ENCODE measurements at places on chromosomes 1 and 21.

- peak; percentile 63 for DNase-seq
Measured at GRCh38 chr1:207495801-207496792, at the start of gene CR1. Gene CR1 (plus strand): TSS chr1:207496157. CDS start chr1:207496268, 111 bp downstream.

DNA sequence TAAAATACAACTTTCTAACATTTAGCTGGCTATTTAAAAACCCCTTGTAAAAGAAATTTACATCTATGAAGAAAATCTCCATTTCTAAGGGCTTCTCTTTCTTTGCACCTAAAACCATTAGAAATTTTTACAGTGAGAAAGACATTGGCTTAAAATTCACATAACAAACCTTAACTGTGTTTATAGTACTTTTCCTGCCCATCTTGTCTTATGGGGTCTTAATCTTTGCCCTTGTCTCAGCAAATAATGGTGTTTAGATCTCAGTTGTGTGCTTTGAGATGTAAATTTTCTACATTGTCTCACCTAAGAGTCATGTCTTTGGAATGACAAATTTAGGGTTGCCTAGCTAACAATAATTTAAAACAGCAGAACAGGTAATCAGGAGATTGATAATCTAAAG, 71.5 kb downstream of the DDAH1 start:
- DNase-seq: no peak

GRCh38 chr1:233238884-233239431, 56.6 kb downstream of the PCNX2 start:
- no peak for DNase-seq

DNA sequence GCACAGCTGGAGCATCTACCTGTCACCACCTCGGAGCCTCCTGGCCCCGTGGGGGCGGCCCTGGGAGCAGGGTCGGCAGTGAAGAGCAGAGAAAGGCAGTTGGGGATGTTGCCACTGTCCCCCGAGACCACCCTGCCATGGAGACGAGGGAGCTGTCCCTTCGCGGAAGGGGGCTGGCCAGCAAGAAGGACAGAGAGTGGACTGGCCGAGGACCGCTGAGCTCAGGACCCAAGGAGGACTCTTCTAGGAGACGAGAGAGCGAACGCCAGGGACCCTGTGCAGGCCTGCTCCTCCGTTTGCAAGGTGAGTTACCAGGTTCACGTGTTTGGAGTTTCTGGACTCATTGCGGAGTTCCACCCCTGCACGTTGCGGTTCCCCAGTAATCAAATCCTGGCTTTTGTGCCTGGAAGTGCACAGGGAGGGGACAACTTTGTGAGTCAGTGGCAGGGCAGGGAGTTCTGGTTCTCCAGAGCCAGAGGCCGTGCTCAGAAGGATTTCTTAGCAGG, 5.6 kb upstream of the POFUT2 start:
- peak; percentile 74 for DNase-seq

- no peak for DNase-seq
Measured at GRCh38 chr1:240107058-240107684, 15.5 kb downstream of the FMN2 start.

- no peak for DNase-seq
Measured at GRCh38 chr1:151549199-151549598, 9.1 kb downstream of the TUFT1 start.

DNA sequence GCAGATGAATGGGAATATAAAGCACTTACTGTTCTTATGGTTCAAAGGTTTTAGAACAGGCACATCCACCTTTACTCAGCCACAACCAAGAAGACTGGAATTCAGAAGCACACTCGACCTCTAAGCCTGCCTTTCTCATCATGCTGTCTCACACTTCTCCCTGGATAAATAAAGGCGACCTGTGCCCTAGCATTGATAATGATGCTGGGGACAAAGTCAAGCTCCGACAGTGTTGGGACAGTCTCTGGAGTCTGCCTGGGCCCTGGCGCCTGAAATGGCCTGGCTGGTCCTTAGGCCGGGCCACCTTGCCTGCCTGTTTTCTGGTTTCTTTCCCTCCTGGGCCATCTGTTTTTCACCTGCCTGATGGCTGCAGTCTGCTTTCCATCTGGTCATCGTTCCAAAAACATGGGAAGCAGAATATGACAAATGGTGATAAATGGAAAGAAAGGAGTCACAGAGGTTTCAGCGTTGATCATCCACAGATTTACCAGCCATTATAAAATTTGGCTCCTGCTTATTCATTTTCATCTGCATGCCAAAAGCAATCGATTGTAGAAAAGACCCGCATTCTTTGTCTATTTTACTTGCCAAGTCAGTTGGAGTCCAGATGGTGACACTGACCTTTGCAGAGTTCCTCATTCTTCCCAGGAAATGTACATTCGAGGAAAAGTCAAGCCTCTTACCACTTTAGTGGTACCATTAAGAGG, 91.2 kb upstream of the KCNJ15 start:
- no peak for DNase-seq

- no peak for DNase-seq
Measured at GRCh38 chr1:52225174-52225573, 83.3 kb downstream of the ZFYVE9 start.

GRCh38 chr1:68506386-68506785, 9.5 kb upstream of the DEPDC1 start:
- no peak for DNase-seq

DNA sequence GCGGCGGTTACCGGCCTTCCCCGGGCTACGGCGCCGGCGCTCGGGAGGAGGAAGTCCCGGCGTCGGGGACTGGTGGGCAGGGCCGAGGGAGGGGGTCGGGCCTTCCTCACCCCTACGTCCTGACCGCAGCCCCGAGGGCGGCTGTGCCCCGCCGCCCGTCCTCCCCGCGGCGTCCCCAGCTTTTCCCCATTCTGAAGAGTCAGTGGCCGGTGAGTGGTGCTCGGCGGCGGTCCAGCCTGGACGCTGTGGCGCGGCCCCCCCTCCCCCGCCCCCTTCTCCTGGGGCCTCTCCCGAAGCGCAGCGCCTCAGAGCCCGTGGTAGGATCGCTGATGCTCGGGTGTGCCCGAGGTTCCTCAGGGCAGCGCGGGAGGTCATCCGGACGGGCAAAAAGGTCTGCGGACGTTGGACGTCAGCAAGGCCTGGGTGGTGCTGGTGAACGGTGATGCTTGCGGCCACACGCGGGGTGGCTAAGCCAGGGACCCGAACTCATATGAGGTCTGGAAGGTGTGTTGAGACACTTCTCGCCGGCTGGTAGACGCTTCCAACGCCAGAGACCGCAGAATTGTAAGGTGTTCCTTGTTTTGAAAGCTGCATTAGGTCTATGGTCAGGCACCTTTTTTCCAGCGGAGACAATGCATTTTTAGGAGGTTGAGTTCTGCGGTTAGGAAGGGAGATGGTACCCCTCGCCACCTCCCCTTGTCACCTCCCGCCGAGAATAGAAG, 725 bp downstream of the SLC25A33 start:
- peak; percentile 81 for DNase-seq

DNA sequence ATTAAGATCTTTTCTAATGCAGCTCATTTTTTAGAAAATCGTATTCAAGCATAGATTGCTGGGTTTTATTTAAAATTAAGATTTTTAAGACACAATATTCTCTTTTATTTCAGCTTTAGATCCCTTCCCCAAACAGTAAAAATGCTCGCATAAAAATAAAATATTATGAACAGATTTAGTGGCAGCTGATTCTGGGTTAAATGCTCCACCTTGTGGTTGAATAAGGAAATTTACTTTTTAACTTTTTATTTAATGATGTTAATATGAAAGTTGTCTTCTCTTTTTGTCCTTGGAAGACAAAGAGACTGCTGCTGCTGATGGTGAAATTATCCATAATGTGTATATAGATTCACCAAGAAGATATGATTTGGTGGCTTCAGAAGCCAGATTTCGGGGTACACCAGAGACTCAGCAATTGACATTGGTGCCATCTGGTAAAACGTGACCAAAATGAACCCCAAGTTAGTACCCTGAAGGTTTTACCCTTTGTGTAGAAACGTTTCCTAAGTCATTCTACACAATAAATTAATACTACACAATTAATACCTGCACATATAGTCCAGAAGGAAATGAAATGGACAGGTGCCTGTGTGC, 128.0 kb downstream of the ADAMTS1 start:
- no peak for DNase-seq

DNA sequence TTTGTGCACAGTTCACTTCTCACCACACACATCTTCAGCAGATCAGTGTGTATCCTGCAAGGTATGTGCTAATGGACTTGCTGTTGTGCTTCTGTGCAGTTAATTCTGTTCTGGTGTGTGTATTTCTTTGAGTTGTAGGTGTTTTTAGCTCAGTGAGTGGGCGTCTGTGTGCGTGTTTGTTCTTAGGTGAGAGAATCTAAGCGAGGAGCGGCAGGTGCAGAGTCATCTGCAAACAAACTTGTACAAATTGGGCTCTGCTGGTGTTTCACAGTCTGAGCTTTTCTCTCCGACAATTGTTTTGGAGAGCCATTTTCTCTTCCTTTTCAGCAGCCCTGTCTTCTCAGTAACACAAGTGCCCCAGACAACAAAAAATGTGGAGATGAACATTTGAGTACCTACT, 43.6 kb downstream of the ACP6 start:
- DNase-seq: no peak

DNA sequence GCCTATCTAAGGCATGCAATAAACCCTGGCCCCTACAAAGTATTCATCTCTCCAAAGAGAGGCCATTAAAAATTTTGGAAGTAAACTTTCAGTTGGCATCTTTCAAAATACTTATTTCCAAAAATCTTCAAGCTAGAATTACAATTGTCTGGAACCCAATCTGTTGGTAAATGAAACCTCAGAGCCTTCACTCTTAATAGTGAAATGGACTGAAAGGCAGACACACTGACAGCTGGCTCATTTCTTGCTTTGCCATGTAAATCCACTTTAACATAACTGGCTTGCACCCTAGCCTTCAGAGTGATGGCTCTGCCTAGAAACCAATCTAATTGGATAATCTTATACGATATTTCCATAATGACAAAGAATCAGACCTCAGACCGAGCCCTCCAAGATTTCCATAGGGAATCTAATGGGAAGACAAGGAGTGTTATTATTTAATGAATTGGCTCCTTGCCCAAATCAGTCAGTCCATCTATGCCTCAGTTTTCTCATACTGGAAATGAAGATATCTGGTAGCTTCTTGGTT, 9.2 kb upstream of the PALMD start:
- no peak for DNase-seq

- DNase-seq: no peak
Measured at GRCh38 chr1:933603-933940, 9.8 kb downstream of the SAMD11 start.

DNA sequence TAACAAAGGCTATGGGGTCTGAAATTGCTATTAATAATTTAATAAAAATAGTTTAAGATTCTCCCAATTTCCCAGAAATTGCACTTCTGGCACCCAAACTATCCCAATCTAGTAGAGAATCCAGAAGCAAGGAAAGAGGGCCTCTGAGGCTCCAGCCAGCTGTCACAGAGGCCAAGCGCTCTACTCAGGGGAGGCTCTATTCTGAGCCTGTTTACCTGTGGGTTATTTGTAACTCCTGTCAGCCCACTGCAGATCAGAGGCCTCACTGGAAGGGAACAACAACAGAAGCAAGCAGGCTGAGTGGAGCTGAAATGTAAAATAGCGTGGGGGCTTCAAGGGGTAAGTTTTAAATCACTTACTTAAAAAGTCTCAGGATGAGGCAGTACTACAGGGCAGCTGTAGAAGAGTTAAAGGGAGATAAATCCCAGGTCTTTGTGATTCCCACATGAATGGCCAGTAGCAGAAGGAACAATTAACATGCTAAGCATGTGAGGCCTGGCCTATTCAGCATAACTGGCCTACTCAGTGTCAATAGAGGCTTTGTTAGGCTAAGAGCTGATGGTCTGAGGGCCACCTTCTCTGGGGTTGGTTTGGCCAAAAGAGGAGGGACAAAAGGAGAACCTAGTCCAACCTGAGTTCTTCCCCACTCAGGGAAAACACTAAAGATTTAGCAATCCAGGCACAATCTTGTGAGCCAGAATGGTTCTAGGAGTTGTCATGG, 12.8 kb downstream of the ZNF687 start:
- no peak for DNase-seq

- DNase-seq: no peak
Measured at GRCh38 chr1:68188644-68189340, 43.5 kb downstream of the WLS start.

DNA sequence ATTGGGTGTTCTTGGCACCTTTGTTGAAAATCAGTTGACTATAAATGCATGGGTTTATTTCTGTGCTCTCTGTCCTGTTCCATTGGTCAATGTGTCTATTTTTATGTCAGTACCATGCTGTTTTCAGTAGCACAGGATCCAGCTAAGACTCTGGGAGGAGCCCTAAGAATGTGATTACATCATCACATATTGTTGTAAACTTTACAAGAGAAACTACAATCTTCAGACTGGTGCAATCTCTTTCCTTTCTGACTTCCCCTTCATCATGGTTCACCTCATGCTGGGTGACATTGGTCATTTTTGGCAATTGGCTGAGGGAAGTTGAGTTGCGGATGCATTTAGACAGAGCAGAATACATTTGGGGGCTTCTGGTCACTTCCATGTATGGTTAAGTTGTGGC, 88.4 kb downstream of the C21orf91 start:
- DNase-seq: no peak

DNA sequence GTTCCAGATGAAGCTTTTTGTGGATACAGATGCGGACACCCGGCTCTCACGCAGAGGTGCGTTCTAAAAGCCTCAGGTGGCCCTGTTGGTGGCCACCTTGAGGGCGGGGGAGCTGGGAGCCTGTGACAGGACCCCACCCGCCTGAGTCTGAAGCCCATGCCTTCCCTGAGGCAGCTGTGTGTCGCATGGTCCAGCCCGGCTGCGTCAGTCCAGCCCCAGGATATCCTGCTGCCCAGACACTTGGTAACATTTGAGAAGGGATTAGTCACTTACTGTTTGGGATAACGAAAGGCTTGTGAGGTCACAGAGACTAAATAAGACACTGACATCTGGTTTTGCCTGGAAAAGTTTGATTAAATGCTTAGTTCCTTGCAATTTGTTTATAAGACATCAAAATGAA, 68.9 kb downstream of the UCK2 start:
- no peak for DNase-seq

DNA sequence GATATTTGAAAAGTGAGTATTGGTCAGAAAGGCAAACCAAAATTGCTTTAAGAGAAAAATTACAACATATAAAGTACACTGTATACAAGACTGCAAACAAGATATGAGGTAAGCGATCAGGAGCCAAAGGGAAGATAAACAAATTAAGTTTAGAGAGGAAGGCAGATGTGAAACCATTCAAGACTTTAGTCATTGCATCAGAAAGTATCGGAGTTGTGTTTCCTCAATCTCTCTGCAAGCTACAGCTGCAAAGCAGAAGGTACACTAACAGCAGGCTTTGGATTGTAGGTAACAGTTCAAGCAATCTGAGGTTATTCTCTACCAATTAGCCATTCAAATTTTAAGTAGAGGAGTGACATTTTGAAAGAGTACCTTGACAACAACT, 21.3 kb upstream of the TLCD4 start:
- no peak for DNase-seq

DNA sequence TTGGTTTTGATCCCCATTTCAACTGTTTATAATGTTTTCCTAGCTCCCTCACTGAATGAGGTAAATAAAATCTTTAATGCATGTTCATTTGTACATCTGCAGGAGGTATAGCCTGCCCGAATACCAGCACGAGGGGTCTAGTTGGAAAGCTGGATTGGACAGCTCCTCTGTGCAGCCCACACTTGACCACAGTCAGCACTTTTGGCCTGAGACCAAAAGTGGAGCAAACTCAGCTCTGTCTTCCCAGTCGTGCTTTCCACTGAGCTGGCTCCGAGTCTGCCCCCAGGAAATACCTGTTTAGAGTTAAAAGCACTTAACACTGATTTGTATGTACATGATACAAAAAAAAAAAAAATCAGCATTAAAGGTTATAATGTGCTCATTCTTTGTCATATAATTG, 224.4 kb downstream of the DSCAM start:
- no peak for DNase-seq

Data from right cardiac atrium (tissue), 5 donors.